ENCODE measurements at places on chromosomes 1 and 21. TPM values are rescaled to one million over a fixed set of nuclear protein-coding genes. Genes with fewer than 3 reads are reported as not detected.

Gene DESI2
- 34.3 TPM for total RNA-seq

Gene ZYG11B
- 34.7 TPM for total RNA-seq

Gene FCRL3
- total RNA-seq = not detected

Gene TPTE
- not detected for total RNA-seq

Gene TNNI3K
- total RNA-seq = 1.7 TPM

Gene SELENBP1
- 125 TPM for total RNA-seq

Gene RHCE
- 0.81 TPM for total RNA-seq

Gene LCE1F
- not detected for total RNA-seq

Gene LCE6A
- not detected for total RNA-seq

Gene BMP8A
- 0.40 TPM for total RNA-seq

Gene HRNR
- total RNA-seq = not detected

Gene PLA2G5
- 3.9 TPM for total RNA-seq

Gene AMIGO1
- 0.81 TPM for total RNA-seq

Gene C4BPA
- total RNA-seq = not detected

Gene FCMR
- total RNA-seq = 0.12 TPM

Gene AMPD1
- total RNA-seq = not detected

Gene NDUFS5
- total RNA-seq = 785 TPM

Gene IVL
- total RNA-seq = not detected

Gene LENEP
- total RNA-seq = 0.99 TPM

Gene SRM
- 17.6 TPM for total RNA-seq

Gene SYT6
- not detected for total RNA-seq
